D341Med (cell line): ENCODE measurements at places on chromosomes 3 and 15.

GRCh38 chr3:154193000-154193615 is 71.9 kb downstream of the ARHGEF26 start:
- no peak for DNase-seq

DNA sequence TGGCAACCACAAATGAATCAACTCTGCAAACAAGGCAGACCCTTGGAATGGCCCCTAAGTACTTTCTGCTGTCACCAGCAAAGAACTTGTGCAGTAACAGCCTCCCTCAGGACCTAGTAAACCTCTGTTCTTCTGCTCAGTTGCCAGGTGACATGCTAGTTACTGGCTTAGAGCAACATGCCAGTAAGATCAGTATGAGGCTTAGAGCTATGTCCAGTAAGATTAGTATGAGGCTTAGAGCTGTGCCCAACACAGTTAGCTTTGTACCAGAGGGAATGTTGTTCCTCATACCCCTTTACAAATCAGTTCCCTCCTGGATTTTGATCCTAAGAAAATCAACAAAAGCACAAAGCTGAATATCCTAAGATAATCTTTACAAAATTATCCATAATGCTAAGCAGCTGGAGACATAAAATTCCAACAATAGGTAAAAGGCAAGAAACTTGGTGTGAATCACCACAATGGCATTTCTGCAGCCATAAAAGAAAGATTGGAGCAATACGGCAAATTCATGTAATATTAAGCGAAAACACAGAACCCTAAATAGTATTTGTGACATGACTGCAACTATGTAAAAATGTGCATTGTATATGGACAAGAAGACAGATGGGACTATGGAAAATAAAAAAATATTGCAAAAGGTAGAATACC is 107.3 kb upstream of the LPP start:
- no peak for DNase-seq

DNA sequence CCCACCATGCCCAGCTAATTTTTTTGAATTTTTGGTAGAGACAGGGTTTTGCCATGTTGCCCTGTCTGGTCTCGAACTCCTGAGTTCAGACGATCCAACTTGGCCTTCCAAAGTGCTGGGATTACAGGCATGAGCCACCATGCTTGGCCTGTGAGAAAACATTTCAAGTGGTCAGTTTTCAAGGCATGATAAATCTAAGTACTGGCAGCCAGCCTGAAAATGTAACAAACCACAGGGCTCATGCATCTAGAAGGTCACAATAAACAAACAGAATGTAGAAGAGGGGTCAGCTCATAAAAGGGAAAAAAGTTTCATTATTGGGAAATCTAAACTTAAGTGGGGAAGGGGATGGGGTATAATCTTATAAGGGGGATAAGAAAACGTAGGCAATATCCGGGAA is 39.9 kb downstream of the PPCDC start:
- DNase-seq, result no peak

- DNase-seq, result no peak
Observed at GRCh38 chr15:38391191-38391590, 62.7 kb upstream of the FAM98B start.

DNA sequence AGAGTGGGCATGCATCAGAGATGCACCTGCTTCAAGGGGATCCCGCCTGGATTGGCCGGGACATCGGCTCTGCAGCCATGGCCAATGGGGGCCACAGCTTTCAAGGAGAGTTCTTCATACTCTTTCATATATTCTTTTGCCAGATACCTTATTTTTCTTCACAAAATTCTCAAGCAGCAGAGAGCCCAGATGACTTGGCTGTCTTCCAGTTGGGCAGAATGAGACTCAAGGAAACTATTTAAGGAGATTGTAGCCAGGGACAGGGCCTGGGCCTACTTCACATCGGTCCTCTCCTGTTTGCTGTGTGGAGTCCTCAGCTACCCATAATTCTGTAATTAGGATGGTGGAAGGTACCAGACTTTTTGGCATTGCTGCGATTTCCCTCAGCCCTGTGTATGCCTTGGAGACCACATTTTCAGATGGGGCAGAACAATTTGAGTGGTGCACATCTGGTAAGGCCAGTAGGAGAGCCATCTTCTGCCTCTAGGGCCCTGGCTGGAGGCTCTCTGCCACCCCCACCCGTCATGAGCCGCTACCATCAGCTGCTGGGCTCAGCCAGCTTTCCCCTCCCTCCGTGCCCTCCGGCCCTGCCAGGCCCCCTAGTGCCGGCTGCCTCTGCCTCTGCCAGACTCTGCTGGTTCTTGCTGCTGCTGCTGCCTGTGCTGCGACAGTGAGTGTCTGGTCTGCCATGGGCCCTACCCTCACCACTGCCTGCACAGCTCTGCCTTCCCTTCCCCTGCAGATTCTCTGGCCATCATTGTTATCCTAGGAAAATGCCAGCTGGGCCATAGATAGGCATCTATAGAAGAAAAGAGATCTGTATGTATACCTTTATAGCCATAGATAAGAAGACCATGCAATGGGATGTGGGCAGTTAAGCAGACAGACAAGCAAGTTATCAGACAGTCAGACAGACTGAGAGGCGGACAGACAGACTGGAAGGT is 6.7 kb downstream of the PLIN1 start:
- no peak for DNase-seq

DNA sequence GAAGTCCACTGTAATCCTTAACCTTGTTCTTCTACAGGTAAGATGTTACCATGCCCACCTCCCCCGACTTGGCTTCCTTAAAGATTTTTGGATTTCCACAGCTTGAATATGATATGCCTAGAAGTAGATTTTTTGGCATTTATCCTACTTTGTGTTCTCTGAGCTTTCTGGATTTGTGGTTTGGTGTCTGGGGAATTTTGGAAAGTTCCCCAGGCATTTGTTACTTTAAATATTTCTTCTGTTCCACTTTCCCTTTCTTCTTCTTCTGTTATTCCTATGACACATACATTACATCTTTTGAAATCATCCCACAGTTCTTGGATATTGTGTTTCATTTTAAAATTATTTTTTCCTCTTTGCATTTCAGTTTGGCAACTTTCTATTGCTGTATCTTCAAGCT is 122.1 kb upstream of the TMEM108 start:
- DNase-seq, result no peak

DNA sequence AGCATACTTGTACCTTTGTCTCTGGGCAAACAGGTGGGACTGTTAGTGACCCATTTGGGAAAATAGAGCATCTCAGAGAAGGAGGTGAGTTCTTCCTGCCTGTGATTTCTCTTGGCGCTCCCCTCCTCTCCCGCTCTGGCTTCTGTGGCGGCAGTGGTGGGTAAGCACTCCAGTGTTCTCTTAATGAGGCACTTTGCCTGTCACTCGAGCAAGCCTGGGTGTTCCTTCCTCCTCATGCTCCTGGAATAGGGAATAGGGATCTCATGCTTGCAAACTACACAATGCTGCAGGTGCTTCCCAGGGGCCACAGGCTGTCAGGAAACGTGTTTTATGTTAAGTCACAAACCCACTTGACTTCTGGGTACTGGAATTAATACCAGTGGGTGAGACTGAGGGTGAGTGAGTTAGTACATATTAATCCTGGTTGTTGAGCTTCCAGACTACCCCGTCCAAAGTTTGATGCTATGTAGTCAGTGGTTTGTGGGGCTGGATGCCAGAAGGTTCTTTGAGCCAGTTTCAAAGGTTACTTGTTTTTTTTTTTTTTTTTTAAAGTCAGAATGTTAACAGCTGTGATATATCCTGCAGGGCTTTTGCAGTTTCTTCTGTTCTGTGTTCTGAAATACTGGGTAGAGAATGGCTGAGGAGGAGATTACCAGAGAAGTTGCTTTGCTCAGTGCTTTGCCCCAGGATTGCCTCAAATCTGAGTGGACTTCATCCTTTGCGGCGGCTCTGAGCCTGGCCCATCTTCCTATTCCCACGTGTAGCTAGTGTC is 30.5 kb downstream of the EDEM1 start:
- no peak for DNase-seq

- DNase-seq, result no peak
Observed at GRCh38 chr3:27271890-27272289, 97.3 kb downstream of the NEK10 start.
